ENCODE measurements at places on chromosomes 2 and 18.

DNA sequence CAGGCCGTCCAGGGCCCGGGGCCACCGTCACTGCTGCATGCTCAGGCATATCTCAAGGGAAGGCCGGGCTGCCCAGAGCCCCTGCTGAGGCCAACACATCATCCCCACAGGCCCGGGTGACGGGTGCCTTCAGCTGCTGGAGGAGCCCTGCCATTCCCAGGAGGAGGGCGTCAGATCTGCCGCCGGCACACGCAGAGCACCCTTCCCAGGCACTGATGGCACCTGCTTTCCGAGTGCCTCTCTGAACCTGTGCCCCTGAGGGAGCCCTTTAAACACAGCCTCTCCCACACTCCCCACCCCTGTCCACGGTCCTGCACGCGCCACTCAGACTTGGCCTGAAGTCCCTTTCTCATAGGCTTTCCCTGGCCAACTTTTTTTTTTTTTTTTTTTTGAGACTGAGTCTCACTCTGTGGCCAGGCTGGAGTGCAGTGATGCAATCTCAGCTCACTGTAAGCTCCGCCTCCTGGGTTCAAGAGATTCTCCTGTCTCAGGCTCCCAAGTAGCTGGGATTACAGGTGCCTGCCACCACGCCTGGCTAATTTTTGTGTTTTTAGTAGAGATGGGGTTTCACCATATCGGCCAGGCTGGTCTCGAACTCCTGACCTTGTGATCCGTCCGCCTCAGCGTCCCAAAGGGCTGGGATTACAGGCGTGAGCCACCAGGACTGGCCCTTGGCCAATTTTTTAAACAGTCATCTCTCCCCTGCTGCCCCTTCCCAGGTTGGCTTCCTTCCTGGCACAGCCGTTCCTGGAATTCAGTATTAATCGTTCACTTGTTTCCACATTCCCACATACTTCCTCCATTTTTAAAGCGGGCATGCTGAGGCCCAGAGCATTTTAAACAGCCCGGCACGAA is 211.7 kb downstream of the NDUFA10 start:
- DNase-seq = no peak

DNA sequence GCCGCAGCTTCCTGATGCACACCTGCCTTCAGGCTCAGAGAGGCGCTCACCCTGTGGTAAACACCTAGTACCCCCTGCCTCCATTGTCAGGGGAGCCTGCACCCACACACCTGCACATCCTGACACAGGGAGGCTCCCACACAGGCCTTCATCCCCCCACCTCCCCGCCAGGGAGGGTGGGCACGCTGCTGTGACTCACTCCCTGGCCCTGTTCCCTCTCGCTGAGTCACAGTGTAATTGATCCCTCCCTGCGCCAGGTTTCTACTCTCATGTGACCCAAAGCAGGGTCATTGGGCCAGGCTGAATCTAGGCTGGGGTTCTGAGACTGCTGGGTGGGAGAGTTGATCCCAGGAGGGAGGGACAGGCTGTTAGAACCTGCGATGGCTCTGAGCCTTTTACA is 8.5 kb upstream of the CELF4 start:
- no peak for DNase-seq

DNA sequence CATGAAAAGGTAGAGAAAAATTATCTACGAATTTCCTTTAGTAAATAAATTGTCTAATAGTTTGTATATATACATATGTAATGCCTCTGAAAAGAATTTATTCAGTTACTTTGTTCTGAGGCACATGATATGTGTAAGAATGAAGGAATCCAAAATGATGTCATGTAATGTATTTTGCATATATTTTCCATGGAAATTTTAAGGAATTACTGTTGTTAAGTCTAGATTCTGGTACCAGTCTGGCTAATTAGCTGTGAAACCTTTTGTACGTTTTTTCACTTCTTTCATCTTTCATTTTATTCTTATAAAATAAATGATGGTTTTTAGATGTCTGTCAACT is 12.3 kb downstream of the YIPF4 start:
- no peak for DNase-seq

DNA sequence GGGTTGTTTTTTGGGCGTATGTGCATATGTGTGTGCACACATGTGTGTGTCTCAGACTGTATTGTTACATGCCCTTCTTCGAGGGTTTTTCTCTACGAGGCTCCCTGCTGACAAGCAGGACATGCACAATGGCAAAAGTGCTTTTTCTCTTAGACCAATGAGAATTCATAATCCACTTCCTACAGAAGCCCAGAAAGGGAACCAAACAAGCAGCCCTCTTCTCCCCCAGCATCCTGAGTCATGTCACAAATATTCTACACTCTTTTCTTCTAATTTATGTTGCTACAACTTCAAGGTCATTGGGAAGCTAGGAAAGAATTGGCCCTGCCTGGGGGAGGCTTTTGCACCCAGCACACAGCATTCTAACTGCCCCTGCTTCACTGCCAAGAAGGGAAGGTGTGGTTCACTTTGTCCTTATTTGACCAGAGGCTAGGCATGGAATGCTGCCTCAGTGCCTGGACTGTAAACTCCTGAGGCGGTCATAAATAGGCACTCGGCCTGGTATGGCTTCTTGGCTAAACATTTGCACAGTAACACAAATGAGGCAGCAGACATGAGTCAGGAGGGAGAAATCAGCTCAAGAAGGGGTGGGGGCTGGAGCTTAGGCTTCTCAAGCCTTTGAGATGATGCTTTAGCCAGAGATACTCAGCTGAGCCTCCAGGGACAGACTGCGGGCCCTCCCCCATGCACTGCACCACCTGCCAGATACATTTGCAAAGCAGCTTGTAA is 92.7 kb upstream of the KLF7 start:
- no peak for DNase-seq

GRCh38 chr2:80002112-80002511 is 302.4 kb downstream of the LRRTM1 start:
- no peak for DNase-seq

DNA sequence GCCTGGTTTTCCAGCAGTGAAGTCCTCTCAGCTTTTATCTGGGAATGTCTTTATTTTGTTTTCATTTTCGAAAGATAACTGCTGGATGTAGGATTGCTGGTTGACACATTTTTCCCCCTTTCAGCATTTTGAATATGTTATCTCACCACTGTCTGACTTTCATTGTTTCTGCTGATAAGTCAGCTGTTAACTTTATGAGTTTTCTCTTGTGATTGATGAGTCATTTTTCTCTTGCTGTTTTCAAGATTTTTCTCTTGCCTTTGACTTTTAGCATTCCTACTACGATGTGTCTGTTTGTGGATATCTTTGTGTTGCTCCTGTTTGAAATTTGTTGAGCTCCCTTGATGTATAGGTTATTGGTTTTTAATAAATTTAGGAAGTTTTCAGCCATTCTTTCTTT is 85.5 kb downstream of the AGPS start:
- no peak for DNase-seq

DNA sequence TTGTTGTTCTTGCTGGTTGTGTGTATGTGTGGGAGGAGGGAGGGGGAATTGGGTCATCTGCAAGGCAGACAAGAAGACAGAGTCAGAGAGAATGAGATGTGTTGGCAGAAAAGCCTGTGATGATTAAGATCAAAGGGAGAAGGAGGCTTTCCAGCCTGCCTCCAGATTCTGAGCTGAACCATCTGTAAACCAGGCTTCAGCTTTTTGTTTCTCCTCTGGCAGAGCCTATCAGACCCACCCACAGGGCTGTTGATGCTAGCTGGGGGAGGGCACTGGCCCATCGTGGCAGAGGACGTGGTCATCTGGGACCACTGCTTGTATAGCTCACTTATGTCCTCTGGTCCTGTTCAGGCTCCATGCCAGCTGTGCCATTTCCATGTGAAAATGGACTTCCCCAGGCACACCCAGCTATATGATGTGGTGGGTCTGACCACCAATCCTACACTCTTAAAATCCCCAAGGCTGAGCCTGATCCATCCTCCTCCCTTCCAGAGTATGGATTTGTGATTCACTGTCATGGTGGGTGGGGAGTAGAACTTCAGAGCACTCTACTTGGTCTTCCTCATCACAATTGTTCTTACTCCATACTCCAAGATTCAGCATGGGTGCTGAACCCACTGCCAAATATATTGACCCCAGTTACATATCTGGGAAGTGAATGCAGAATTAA is 27.8 kb upstream of the COL6A3 start:
- no peak for DNase-seq

DNA sequence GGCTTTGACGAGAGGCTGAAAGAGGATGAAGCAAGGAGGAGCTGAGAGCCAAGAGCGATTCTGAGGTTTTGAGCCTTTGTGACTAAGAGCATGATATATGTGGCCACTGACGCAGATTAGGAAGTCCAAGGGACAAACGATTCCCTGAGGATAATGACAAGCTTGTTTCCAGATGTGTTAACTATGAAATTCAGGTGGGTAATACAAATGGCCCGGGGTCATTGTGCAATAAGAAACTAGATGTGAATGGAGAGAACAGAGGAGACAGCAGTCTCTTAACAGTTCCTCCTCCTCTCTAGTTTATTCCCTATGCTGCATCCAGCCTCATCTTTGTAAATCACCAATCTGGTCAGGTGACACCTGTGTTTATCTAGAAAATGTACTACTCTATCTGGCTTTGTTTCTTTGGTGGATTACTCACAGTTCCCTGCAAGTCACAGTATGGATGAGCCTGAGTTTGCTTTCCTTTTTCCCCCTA is 84.2 kb downstream of the SOCS6 start:
- no peak for DNase-seq

DNA sequence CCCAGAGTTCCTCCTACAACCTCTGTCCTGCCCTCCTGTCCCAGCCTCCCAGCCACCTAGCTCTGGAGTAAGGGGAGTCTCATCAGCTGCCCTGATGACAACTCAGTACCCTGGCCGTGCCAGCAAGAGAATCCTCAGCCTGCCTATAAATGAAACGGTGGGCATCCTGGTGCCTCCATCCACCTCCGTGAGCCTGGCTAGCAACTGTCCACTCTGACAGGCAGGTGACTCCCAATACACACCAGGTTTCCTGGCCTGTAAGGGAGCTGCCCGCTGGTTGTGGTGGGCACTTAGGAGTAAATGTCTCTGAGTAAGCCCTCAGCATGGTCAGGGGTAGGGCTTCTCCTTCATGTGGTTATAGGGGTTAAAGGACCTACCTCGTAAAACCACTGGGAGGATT is 81.5 kb downstream of the XDH start:
- DNase-seq = no peak

DNA sequence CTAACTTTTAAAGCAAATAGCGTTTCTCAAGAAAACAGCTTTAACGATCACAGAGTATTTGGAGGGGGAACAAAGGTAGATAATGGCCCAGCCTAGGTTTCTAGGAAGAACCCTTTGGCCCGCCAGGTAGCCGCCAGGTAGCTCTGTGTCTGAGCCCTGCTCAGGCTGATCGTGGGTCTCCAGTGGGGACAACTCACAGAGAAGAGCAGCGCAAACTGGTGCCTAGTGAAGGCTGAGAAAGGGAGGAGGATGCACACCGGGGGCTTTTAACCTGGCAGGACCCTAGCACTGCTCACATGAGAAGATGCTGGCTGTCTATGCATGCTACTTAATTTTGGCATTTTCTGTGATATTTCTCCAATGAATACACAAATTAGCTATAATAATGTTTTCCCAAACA is 5.8 kb downstream of the NGEF start:
- DNase-seq = no peak

GRCh38 chr2:393711-394696 is 106.1 kb upstream of the ALKAL2 start:
- DNase-seq = no peak

DNA sequence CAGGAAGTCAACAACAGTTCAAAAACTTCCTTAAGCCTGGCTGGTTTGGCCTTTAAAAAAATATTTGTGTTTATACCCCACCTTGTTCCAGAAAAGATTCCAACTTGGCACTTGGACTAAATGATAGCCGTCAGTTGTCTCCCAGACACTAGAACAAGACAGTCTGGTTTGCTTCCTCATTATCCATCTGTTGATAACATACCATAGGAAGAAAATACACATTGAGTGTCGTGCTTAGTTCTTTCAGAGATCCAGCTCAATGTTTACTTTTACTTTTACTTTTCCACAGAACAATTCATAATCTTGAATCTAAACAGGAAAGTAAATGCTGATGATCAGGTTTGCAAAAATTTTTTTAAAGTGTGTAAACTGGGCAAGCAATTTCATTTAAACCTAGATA is 2.4 kb upstream of the VPS54 start:
- no peak for DNase-seq

- DNase-seq = no peak
Measured at GRCh38 chr2:70258532-70258875, 567 bp downstream of the PCYOX1 start.

GRCh38 chr2:52776571-52776970 is 991.0 kb upstream of the CHAC2 start:
- no peak for DNase-seq

DNA sequence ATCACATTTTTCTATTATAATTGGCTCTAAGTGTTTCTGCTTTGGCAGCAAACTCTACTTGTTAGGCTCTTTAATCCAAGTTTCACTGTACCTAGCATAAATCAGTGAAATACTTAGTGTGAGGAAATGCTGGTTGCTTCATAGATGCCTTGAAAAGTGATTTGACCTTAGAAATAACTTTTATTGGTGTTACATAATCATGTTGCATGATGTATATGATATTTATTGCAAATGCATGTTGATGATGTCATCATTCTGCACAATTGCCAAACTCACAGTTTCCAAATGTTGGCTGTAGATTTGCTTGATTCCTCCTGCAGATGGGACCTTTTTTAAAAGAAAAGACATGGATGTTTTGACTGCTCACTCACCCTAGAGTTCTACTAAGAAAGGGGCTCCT is 137.6 kb upstream of the BCL2L11 start:
- DNase-seq = no peak

DNA sequence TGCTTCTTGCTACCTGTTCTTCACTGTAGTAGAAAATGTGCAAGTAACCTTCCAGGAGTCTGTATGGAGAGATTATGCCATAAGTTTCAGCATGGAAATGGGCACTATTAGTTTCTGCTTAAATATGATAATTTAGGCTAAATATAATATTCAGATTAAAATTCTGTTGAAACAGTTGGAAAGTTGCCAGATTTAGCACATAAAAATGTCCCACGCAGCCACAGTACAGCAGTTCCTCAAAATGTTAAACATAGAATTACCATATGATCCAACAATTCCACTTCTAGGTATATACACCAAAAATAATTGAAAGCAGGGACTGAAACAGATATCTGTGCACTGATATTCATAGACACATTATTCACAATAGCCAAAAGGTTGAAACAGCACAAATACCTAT is 121.2 kb downstream of the NRP2 start:
- DNase-seq = no peak

GRCh38 chr2:37321029-37321682 is 3.5 kb downstream of the PRKD3 start:
- DNase-seq = no peak

DNA sequence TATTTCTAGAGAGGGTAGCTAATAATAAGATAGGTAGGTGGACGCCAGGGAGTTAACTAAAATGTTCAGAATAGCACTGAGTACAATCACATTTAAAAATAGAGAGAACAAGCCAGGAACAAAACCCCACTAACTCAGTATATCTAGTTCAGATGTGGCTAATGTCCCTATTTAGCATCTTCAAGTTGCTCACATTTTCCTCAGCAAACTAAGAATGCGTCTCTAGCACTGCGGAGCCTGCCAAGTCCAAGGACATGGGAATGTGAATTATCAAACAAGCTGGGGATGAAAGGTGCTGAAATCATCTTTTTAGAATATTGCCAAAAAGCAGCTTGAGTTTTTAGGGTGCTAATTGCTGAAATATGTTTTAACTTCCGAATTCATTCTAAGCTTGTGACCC is 398.5 kb upstream of the FIGN start:
- DNase-seq = no peak
